Urinary bladder (tissue), 4 donors: ENCODE measurements at places on chromosomes 7 and 10.

GRCh38 chr10:35696392-35697287 is 54.5 kb upstream of the FZD8 start:
- DNase-seq = no peak

DNA sequence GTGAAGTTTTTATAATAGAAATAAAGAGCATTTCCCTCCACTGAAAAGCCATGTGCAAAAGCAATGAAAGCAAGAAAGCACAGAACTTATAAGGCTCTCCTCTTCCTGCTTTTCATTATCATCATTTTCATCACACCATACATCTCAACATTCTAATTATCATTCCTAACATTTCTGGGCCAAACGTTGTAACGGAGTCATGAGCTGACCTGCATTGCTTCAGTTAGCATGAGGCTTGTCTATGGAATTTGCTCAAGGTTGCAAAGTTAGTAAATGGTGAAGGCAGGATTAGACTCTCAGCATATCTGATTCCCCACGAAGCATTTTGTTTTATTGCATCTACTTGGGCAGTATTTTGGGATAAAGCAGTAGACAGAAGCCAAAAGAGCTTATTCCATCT is 11.4 kb downstream of the SCIN start:
- no peak for DNase-seq

DNA sequence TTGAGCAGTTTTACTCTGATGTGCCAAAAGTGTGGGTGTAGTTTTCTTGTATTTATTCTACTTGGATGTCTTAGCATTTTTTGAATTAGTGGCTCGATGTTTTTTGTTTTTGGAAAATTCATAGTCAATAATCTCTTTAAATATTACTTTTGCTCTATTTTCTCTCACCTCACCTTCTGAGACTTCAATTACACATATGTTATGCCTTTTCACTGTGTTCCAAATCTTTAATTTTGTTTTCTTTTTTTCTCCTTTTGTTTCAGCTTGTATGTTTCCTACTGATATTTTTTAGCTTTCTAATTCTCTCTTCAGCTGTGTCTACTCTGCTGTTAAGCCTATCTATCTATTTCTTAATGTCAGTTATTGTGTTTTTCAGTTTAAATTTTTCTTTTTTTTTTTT is 69.5 kb downstream of the ZNF503 start:
- DNase-seq = no peak

GRCh38 chr10:47028466-47028865 is 117.2 kb downstream of the PTPN20 start:
- DNase-seq = no peak

GRCh38 chr10:96188421-96188820 is 58.3 kb downstream of the ZNF518A start:
- no peak for DNase-seq

DNA sequence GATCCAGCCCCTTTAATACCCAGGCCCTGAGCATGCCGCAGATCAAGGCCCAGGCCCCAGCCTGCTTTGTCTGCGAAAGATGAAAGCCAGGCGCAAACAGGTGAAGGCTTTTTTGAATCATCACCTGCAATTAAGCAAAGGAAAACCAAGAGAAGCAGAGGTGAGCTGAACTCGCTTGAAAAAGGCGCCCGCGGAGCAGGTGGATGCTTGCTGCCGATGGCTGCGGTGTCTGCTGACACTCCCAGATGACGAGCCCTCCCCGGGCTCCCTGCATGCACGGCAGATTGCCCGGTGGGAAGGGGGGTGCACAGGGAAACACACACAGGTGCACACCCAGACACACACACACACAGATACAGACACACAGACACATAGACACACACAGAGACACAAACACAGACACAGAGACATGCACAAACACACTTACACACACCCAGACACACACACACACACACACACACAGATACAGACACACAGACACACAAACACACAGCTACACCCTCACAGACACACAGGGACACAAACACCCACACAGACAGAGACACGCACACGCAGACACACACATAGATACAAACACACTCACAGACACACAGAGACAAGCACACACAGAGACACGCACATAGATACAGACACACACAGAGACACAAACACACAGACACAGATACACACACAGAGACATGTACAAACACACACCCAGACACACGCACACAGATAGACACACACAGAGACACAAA is 142.6 kb upstream of the RNF32 start:
- no peak for DNase-seq

GRCh38 chr7:43307522-43307921 is 195.1 kb downstream of the HECW1 start:
- no peak for DNase-seq

GRCh38 chr7:45975847-45976484 is 54.9 kb upstream of the IGFBP3 start:
- no peak for DNase-seq

DNA sequence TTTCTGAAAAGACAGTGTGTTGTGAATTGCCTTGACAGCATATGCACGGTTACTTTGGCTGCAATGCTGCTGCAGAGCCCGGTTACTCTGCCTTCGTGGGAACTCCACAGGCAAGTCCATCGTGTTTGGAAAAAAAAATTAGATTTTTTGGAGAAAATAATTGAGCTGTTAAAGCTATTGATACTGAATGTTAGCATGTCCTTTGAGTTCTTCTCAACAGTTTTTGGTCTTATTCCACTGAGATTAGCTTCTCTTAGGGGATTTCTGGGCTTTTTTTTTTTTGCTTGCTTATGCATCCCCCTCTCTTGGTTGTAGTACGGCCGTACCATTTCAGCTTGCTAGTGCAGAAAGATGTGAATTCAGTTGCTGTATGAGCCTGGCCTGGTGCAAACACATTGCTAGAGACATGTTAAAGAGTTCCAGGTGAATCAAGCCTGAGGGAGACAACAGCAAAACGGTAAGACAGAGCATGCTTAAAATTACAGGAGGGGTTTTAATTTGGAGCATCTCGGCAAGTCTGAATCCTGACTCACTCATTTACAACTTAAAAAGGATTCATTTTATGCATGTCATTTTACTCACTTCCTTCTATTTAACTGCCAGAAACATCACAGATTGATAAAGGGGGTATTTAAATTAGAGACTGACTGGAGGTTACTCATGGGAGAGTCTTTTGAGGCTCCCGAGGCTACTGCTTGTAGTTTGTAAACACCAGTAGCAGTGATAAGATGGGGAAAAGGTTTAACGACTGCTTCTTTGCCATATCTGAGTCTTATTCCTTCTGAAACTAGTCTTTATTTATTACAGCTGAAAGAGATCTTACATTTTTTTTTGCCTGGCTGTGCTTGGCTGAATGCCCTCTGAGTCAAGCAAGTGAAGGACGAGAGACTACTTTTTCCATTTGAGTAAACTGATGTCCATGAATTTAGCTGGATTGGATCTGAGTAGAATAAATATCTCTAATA is 113.7 kb downstream of the CDK14 start:
- no peak for DNase-seq

GRCh38 chr7:21747806-21748205 is 197.9 kb downstream of the CDCA7L start:
- DNase-seq = no peak

DNA sequence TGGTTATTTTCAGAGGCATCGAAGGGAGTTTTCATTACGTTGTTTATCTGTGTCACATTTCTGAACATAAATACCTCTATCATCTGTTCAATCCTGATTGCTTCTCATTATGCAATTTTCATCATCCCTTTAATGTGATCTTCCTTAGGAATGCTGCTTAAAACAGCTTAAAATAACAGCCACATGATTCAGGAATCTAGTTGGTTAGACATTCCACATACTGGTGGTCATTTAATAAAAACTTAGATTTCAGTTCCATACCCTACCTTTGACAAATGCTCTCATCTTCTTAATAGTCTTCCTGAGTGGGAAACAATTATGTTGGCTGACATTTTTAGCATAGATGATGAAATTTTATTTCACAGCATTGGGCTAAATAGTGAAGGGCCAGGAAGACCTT is 191.3 kb upstream of the CDCA7L start:
- DNase-seq = no peak
